WERI-Rb-1 (cell line): ENCODE measurements at places on chromosomes 4 and X.
A peak's percentile ranks its signal among the peaks of the same experiment; 100 is the strongest.

DNA sequence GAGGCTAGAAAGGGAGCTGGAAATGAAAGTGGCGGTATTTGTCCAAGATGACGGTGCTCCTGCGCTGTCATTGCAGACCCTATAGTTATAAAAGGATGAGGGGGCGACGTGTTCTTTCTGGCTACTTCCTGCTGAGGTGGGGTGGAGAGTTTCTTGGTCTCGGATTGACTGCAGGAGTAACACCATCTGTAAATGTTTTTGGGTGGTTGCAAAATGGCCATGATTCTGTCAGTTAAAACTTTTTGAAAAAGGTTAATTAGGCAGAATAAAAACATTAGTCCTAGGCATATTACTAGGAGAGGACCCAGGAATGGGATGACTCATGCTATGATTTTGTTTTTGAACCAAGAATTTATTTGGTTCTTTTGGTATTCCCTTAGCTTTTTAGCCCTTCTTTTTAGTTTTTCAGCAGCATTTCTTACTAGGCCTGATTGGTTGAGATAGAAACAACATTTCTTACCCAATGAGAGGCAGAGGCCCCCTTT, 53.1 kb downstream of the USP11 start:
- no peak for DNase-seq

- DNase-seq, result peak; percentile 10
Observed at GRCh38 chr4:84032372-84032771, 466.7 kb downstream of the NKX6-1 start.

DNA sequence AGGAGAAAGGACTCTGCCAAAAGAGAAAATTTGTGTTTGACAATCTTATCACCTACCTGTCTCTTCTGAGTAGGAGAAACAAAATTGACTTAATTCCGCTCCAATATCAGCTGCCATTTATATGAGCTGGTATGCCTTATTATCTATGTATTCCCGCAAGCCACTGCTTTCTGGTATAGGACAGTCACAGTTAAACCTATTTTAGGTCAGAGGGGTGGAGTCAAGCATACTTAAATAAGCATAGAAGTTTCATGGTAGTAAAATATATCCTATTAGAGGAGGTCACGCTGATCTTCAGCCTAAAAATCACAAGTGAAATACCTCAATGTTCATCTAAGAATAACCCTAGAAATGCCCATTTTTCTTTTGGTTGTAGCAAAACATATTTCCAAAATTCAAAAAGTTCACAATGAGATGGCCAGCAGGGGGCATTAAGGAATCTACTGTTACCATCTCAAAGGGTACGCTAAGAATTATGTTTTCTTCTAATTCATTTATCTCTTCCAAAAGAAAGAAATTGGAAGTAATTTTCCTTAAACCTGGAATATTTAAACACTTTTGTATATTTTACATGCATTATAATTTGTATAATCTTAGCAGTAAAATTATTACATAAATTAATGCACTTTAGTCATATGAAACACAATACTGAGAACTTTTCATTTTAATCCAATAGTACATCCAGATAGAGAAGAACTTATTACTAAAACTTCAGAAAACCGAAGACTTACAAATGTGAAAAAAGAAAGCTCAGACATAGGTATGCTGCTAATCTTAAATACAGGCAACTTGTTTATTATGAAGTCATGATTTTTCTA, 10.5 kb downstream of the PPAT start:
- DNase-seq, result no peak

DNA sequence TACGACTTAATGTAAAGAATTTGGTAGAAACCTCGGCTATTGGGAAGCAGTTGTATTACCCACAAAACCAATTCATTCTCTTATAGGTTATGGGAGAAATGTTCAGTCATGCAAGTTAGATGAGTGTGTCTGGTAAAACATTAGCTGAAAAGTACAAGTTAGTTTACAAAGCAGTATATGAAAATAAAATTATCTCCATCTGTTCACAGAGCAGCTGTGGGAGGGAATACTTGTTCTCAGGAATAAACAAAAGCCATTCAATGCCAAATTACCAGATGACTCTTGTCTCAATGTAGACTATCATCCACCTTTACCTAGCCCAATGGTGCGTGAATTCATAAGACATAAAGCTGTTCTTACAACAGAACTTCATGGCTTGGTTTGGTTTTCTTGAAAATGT, 28.6 kb downstream of the STAP1 start:
- no peak for DNase-seq

GRCh38 chrX:37896511-37896890, 49.1 kb upstream of the DYNLT3 start:
- DNase-seq, result no peak

DNA sequence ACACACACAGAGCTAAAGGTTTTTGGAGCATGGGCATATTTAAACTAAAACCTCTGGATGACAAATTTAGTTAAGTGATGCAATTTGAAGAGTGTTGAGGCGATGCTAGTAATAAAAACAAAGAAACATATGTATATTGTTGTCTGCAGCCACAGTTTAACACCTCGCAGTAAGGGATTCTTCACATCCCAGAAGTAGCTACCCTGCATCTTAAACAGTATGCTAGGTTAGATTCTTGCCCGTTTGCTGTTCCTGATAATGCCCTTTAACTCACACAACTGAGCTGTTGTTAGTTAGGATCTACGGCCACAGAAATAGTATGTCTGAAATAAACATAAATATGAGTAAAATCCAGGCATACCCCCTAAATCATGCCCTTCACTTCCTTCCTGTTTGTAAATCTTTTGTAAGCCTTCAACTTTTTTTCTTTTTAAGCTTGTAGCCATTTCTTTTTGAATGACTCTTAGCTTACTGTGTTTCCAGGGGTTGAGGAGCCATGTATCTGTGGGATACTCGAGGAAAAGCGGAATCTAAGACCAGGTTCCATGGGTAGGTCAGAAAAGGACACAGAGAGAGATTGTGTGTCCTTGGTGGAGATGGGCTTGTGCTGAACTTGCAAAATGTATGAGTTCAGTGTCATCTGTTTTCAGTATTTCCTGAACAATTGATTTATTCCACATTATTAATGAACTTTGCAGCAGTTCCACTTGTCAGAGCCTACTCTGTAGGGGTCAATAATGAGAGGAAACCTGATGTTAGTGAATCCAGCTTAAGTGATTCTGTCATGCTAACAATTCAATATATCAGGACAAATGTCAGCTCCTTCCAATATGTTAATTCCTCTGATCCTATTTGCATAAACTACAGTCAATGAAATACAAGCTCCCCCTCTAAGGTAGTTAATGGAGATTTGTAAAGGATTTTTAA, 349.6 kb downstream of the GPAT3 start:
- DNase-seq, result no peak

DNA sequence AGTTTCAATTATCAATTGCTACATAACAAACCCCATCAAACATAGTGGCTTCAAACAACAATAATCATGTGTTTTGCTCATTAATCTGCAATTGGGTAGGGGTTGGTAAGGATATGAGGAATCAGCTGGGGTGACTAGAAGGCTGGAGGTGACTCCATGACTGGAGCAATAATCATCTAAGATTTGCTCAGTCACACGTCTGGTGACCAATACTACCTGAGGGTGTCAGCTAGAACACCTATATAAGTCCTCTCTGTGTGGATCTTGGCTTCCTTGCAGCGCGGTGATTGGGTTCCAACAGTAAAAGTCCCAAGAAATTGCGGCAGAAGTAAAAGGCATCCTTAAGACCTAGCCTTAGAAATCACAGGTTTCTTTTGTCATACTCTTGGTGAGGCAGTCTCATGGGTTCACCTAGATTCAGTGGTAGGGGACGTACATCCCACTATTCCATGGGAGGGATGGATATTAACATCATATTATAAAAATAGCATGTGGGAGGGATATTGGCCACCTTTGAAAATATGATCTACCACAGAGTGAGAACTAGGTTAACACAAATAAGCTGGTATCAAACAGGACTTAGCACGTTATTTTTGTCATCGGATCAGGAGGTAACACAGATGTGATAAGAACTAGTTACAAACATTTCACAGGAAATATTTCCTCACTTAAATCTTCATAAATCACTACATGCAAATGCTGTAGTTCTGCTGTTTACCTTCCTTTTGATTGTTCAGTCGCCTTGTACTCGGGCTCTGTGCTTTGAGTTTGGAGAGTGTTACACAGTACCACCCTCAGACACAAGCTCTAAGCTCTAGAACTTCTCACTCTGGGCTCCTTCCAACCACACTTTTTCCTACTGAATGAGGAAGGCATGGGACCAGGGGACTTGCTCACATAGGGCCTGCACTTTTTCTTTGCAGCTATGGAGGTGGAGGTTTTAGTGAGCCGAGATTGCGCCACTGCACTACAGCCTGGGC, 78.3 kb downstream of the LARP7 start:
- DNase-seq, result no peak

DNA sequence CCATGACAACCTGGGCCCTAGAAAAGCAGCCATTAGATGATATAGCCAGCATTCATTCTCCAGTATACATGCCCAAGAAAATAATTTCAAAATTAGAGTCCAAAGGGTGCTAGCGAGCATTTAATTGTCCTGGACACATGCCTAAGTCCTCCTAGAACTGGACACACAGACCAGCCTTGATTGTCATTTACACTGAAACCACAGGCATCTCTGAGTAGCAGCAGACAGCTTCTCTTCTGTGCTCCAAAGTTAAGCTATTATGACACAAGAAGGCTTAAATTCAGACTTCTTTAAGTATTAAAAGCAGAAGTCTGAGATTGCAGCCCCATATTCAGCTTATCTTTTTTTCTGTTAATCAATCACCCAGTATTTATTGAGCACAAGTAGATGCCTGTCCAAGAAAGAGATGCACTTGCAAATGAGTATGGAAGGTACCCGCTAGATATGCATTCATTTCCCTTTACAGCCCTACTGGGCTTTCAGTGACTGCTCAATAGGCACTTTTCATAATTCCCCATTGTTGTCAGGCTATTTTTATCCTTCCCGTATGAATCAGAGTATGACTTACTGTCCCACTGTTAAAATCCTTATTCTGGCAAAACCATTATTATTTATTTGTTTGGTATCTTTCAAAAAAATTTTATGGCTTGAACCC, 374.1 kb downstream of the FBXW7 start:
- DNase-seq, result no peak

DNA sequence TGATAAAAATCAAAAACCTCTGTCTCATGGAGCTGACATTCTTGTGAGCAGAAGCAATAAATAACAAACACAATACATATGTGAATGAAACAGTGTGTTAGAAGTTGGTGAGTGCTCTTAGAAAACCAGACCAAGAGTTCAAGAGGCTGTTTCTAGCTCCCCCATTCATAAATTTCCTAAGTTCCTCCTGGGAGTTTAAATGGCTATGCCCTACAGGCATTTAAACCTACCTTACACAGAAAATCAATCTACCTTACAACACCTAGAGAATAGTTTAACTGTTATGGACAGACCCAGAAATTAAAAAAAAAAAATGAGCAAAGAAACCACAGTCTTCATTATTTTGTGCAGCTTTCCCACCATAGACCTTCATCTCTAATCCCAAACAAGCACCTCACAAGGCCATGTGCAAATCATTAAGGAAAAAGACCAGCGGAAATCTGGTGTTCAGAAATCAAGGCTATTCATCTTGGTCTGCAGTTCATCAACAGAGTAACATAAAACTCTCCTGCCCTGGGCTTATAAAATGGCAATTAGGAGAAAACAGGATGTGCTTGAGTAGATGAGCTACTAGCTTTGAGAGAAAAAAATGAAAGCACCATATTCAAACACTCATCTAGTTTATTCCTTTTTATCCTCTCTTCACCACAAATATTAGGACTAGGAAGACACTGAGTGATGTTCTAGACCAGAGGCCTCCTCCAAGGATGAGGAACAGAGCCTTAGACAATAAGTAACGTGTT, 147.2 kb downstream of the SHROOM3 start:
- no peak for DNase-seq

DNA sequence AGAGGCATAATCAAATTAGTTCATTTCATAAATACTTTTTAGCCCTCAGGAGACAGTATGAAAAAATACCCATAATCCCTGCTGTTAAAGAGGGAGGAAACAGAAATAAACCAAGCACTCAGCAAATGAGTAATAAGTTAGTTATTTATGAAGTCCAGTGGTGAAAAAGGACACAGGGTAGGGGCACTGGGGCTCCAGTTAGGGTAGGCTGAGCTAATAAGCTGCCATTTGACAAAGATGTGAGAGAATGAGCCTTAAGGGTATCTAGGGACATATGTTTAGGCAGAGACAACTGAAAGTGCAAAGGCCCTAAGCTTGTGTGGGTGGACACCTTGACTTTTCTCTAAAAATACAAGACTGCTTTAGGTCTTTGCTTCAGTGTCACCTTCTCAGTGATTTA, 94.4 kb downstream of the IL15 start:
- no peak for DNase-seq

DNA sequence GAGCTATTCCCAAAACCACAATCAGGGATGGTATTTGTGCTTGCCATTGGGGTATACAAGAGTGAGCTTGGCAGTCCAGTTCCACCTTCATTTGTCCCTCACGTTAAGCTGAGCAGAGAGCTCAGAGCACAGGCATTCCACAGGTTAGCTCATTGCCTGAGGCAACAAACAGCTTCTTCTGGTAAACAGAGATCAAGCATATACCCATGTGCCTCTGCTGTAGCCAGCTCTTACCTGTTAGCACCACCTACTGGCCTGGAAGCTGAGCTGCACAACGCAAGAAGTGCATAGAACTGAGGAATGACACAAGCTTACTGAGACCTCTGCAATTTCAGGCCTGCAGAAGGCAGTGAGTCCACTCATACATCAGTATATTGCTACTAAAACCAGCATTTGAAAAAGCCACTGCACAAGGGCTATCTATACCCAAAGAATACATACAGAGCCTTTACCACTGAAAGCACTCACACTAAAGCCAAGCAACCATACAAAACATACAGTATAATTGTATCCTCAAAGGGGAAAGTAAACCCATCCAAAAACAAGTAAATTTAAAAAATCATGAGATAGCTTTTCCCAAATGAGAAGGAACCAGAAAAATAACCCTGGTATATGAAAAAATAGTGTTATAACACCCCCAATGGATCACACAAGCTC, 258.3 kb upstream of the GABRA2 start:
- peak; percentile 65 for DNase-seq

GRCh38 chr4:110165382-110166286, 32.8 kb downstream of the ELOVL6 start:
- no peak for DNase-seq

DNA sequence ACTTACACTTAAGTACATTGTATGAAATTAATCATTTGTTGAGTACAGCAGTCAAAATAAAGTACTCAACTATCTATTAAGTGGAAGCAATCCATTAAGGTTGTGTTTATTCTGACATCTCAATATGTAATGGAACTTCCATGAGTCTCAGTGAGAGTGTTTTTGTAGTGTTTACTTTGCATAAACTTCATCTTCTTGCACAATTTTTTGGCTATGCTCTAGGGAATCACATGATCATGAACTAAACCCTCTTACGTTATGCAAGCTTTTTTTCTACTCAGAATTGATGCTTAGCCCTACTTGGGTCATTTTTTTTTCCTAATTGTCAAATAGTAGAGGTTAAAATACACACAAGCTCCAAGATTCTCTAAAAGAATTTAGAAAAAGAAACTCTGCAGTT, 21.1 kb upstream of the PIGA start:
- DNase-seq, result no peak

GRCh38 chr4:10762561-10762960, 78.0 kb upstream of the CLNK start:
- peak; percentile 32 for DNase-seq

GRCh38 chr4:44056721-44057151, 391.9 kb downstream of the KCTD8 start:
- DNase-seq, result no peak
